Activated naive CD4-positive, alpha-beta T cell treated with Interleukin-2 at 50 U/mL for 16 hours (primary cell): ENCODE measurements at places on chromosomes 7 and 10.
A peak's percentile ranks its signal among the peaks of the same experiment; 100 is the strongest.

GRCh38 chr7:113144817-113145216, 26.5 kb upstream of the SMIM30 start:
- DNase-seq, result no peak

GRCh38 chr7:123929107-123929506, 4.1 kb downstream of the SPAM1 start:
- no peak for DNase-seq

GRCh38 chr7:40716052-40716451, 581.2 kb downstream of the SUGCT start:
- no peak for DNase-seq

GRCh38 chr10:6120691-6121090, 31.9 kb downstream of the RBM17 start:
- DNase-seq, result no peak

DNA sequence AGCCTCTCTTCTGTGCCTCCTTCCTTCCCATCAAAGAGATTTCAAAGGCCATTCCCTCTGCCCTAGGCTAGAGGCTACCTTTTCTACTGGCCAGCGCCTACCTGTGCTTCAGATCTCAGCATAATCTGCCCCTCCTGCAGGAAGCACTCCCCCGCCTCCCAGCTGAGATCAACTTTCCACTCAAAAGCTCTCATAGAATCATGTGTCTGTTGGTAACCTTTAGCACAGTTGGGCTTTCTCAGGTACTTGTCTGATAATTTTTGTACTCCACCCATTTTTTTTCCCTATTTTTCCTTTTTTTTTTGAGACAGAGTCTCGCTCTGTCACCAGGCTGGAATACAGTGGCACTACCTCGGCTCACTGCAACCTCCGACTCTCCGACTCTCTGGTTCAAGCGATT, 231.0 kb upstream of the PRSS58 start:
- DNase-seq, result no peak

DNA sequence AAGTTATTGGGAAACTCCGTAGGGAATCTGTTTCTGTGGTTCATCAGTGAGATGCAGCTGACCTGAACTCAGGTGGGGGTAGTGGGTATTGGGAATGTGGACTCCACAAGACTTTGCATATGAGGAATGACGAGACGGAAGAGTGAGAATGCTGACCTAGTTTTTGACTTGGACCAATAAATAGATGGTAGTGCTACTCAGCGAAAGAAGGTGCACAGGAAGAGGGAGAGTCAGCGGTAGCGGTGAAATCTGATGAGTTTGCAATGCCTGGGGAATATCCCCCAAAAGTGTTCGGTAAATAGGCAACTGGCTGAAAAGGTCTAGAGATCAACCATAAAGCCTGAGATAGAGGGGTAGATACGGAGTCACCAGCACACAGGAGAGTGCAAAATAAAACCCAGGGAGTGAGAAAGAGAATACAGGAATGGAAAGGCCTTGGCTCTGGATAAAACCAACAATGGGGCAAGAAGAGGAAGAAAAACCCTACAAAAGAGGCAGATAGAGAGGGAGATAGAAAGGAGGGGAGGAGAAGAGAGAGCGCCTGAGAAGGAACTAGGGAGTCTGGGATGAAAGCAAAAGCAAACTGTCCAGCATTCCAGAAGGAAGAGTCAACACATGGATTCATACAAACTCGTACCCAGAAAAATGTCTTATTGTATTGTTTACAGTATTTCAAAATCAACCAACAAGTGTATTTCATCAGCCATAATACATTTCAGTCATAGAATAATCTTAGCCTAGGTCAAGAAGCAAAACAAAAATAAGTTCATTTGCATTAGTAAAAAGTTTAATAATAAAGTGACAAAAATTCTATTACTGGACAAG, 5.4 kb downstream of the ARHGAP21 start:
- DNase-seq, result no peak

- DNase-seq, result no peak
Observed at GRCh38 chr7:129777195-129777844, 165.8 kb downstream of the NRF1 start.

DNA sequence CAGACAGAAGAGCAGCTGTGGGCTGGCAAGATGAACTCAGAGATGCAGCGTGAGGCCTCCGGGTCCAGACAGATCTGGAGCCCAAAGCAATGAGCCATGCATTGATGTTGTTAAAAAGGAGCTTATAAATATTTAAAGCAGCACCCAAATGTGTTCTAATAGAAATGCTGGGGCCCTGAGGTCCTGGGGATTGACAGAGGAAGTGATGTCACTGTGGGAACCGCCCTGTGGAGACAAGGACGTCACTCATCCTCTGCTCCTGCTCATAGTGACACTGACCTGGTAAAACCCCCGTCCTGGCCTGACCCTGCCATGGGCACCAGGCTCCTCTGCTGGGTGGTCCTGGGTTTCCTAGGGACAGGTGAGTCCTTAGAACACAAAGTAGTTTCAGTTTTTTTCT, 197.0 kb upstream of the PRSS58 start:
- no peak for DNase-seq

DNA sequence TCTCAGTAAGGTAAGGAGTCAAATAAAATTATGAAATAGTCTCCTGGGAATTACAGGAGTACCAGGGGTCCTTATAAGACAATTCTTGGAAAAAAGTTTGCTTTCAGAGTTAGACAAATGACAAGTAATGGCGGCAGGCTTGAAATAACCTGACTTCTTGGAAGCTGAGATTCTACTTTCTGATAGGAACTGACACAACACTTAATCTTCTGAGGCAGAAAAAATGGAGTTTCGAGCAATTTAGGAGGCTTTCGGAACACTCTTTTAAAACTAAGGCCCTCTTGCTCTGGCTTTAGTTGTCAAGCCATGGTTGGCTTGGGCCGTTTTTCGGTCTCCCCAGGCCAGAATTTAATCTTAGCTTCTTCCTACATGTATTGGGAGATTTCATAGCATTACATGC, 260.0 kb downstream of the GATA3 start:
- no peak for DNase-seq

DNA sequence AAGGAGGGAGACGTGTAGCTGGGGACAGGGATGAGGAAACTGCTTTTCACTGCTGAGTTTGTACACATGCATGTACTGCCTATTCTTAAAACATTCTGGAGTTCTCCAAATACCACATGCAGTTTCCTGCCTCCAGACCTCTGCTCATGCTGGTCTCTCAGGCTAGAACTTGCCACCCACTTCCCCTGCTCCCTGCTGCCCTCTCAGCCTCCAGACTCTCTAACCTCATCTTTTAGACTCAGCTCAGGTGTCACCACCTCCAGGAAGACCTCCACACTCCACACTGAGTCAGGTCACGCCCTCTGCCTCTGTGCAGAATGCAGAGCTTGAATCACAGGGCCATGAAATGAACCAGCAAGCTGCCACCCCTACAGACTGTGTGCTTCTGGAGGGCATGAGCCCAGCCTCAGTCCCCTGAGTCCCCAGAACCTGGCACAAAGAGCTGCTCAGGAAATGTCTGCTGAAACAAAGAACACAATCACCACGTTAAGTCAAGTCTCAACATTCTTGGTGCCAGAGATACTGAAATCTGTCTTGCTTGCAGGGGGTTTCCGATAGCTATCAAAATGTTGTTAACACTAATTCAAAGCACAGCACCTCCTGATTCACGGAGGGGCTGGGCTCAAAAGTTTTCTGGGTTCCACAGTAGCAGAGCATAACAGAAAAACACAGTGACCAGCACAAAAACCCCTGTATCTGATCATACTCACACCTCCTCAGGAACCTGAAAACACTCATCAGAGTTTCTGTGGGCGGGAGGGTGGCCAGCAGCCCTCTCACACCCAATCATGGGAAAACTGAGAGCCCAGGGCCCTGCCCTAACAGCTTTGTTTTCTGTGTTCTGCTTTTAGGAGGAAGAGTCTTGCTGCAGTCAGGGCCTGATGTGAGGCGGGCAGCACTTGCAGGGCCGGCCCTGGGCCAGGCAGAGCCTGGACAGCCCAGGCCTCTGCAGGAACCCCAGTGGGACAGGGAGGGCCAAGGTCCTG, 21.1 kb downstream of the FAM53B start:
- peak; percentile 76 for DNase-seq

- DNase-seq, result no peak
Observed at GRCh38 chr7:37977243-37977642, 56.8 kb downstream of the EPDR1 start.

DNA sequence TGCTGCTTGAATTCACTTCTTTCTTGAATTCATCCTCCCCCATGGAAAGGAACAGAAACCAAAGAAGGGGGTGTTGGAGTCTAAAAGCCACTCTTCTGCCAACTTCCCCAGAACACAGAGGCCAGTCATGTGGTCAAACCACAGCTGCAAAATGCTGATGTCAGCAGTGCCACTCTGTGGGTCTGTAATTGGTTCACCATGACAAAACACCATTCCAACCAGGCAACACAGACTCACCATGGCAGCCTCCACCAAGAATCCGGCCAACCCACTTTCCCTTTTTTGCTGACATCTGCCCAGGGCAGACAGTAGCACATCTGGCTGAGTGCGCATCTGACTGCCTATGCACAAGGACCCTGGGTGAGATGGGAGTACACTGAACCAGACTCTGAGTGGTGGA, 16.8 kb downstream of the OSBPL3 start:
- DNase-seq, result peak; percentile 41

GRCh38 chr7:10950494-10950893, 23.2 kb upstream of the PHF14 start:
- no peak for DNase-seq

DNA sequence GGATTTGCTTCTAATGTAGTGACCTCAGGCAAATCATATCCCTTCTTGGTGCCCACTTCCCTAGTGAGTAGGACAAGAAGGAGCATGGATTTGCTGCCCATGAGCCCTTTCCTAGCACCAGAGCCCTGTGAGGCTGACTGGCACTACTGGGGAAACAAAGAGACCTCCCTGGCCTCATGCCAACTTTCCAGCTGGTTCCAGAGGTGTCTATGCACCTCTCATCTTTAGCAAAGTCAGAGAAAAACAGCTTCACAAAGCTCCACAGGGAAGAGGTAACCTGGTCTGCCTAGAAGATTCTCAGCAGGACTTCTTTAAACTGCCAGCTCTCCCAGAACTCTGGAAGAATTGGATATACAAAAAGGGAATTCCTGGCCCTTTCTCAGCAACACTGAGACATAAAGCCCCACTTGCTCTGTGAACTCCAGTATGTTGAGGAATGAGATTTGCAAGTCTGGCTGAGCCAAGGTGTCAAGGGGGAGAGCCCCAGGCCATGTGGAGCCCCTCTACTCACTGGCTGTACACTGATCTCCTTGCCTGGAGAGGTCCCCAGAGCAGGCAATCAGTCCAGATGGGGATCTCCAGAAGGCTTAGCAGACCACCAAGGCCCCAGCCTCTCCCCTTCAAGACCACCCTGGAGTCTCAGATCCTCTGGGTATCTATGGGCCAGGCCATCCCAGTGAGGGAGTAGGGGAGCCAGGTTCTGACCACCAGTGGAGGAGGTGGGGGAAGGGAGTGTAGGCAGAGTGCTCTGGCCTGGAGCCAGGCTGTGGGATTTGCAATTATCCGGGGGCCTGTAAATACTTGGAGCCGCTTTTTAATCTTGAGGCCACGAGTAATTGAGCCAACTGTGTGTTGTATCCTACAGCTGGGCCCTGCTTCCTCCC, 24.4 kb upstream of the RBM20 start:
- DNase-seq, result no peak

DNA sequence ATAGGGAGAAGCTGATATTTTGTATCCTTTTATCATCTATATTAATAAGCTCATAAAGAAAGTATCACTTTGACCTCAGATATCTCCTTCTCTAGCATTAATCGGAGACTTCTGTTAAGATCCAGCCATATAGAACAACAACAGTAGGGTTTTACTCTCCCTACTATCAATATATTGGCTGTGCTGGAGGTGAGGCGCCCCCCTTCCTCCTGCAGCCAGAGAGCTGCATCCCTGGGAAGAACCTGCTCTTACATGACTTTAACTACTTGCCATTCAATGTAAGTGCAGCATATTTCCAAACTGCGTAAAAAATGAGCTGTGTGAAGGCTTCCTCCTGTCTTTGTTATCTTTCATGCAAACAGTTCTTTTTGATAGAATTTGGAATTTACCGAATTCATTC, 247.8 kb downstream of the SDK1 start:
- no peak for DNase-seq

GRCh38 chr7:128104108-128104742, 73.0 kb upstream of the LRRC4 start:
- no peak for DNase-seq

GRCh38 chr7:13989126-13989948, at the start of gene ETV1:
Gene ETV1 (minus strand): TSS chr7:13989666. CDS start chr7:13989052, 614 bp downstream.
- DNase-seq, result peak; percentile 3

GRCh38 chr10:129905553-129905952, 58.5 kb downstream of the EBF3 start:
- DNase-seq, result no peak

GRCh38 chr10:123134915-123135414, 805 bp upstream of the HMX3 start:
- DNase-seq, result no peak

DNA sequence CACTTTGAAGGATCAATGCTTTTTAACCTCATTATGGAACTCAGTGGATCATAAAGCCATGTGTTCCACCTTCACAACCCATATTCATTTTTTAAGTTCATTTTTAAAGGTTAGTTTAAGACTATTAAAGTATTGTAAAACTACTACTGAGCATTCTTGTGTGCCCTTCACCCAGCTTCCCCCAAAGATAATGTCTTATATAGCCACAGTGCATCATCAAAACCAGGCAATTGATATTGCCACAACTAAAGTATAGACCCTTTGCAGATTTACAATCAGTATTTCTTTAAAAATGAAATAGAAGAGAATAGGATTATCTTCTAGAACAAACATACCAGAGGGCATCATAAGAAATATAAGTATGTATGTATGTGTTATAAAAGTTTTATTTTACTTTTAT, 597.1 kb downstream of the CCSER2 start:
- DNase-seq, result no peak

- peak; percentile 16 for DNase-seq
Observed at GRCh38 chr7:4738711-4739527, 36.5 kb upstream of the AP5Z1 start.

DNA sequence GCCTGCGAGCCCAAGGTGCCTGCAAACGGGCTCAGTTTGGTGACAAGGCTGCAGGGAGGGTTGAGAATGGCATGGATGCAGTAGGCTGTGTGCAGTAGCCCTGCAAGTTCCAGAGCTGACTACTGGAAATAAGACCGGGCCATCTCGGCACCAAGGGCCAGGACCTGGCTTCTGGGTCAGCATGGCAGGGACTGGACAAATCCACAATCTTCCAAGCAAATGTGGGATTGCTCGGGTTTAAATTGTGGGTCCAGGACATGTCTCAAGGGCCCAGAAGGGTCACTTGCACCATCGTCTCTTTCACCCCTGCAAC, 78.0 kb downstream of the GPR26 start:
- no peak for DNase-seq

DNA sequence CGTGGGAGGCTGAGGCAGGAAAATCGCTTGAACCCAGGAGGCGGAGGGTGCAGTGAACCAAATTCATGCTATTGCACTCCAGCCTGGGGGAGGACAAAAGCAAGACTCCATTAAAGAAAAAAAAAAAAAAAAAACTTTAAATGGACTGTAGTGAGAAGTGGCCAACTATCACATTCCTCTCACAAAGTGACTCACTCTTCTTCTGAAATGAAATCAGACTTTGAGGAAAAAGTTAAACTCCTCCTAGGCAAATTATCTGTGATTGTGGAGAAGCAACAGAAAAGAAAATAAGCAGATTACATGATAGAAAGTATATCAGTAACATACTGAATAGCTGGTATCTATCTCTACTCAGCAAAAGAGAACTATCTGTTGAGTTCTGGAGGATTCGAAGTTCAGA, 234.3 kb upstream of the PHF14 start:
- DNase-seq, result no peak

- DNase-seq, result no peak
Observed at GRCh38 chr7:139972029-139972428, 90.7 kb downstream of the PARP12 start.

- peak; percentile 42 for DNase-seq
Observed at GRCh38 chr7:24812305-24812945, 55.2 kb upstream of the GSDME start.

- no peak for DNase-seq
Observed at GRCh38 chr7:138890499-138891445, 90.4 kb downstream of the KIAA1549 start.
